Activated naive CD4-positive, alpha-beta T cell treated with anti-CD3 and anti-CD28 coated beads, Interleukin-2, amount 10 ng/mL, durations not matched to agents 5 hours and 36 hours (primary cell): ENCODE measurements at places on chromosomes 3 and 15. TPM values are rescaled to one million over a fixed set of nuclear protein-coding genes. Genes with fewer than 3 reads are reported as not detected.

The SHQ1 gene
- total RNA-seq: 27.6 TPM

The PRTG gene
- total RNA-seq: not detected

The TLR9 gene
- 0.45 TPM for total RNA-seq

The AGTR1 gene
- not detected for total RNA-seq

The RHOA gene
- total RNA-seq: 431 TPM

The EPHA6 gene
- total RNA-seq: not detected

The SLC27A2 gene
- 6.2 TPM for total RNA-seq

The SNRPN gene
- 67.9 TPM for total RNA-seq

The IL17RE gene
- total RNA-seq: 0.39 TPM

The COL8A1 gene
- 0.22 TPM for total RNA-seq

The TMEM266 gene
- not detected for total RNA-seq
